PC-9 (cell line): ENCODE measurements at places on chromosomes 12 and 14. TPM values are rescaled to one million over a fixed set of nuclear protein-coding genes. Genes with fewer than 3 reads are reported as not detected.

Gene GYS2
- total RNA-seq: not detected in 2 replicates

Gene INSM2
- not detected in 2 replicates for total RNA-seq

Gene CPNE6
- not detected in 2 replicates for total RNA-seq

Gene PRB2
- not detected in 2 replicates for total RNA-seq

Gene IL23A
- 2.9 and 3.0 TPM in 2 replicates for total RNA-seq

Gene KERA
- total RNA-seq: not detected in 2 replicates

Gene SLC8A3
- not detected in 2 replicates for total RNA-seq

Gene AVPR1A
- total RNA-seq: not detected in 2 replicates

Gene ZNF891
- 2.4 and 3.2 TPM in 2 replicates for total RNA-seq

Gene GPR132
- total RNA-seq: 0.98 TPM in 1 of 2 replicates, not detected in the other

Gene LMBR1L
- total RNA-seq: 53.9 and 63.3 TPM in 2 replicates

Gene LHX5
- 0.65 and 1.1 TPM in 2 replicates for total RNA-seq

Gene APOLD1
- total RNA-seq: 23.3 and 24.9 TPM in 2 replicates

Gene FOXG1
- not detected in 2 replicates for total RNA-seq

Gene HCAR2
- total RNA-seq: 2.0 and 2.6 TPM in 2 replicates

Gene IFNG-AS1
- total RNA-seq: not detected in 2 replicates

Gene CLEC4E
- total RNA-seq: not detected in 2 replicates

Gene ASPG
- total RNA-seq: 0.33 TPM in 1 of 2 replicates, not detected in the other
